KBM-7 (cell line): ENCODE measurements at places on chromosomes 5 and 9.

- DNase-seq, result peak; percentile 75
Observed at GRCh38 chr5:112757468-112758208, 20.0 kb downstream of the APC start.

DNA sequence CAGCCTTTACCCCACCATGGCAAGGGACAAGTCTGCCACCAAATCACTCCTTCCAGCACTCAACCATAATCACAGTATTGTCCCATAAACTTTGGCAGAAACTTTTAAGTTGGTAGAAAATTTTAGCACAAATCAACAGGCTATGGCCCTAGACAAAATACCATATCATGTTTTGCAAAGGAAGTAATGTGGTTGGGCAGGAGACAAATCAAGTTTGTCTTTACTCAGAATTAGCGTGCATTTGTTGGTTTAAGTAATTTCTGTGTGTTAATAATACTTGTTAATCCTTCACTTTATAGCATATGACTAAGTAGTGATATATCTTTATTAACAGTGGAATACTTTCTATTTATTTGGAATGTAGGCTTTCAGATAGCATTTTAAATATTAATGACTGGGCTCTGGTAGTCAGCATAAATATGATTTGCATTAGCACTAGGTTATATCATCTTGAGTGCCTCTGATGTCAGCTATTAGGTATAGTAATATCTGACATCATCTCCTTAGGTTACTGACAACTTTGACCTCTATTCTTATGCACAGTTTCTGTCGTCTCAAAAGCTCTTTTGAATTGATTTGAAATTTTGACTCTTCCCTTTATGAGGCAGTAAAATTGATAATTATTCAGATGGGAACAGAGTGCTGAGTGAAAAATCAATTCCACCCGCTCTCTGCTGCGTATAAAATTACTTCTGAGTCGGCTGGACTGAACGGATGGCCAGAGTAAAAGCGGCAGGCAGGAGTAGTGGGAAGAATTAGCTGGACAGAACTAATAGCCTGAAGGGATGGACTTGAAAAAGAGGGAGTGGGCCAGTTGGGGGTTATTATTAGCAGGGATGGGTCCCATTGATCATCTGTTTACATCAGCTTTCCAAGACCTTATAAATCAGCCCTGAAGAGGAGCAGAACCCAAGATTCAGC lies 40.1 kb upstream of the TLX3 start:
- no peak for DNase-seq

DNA sequence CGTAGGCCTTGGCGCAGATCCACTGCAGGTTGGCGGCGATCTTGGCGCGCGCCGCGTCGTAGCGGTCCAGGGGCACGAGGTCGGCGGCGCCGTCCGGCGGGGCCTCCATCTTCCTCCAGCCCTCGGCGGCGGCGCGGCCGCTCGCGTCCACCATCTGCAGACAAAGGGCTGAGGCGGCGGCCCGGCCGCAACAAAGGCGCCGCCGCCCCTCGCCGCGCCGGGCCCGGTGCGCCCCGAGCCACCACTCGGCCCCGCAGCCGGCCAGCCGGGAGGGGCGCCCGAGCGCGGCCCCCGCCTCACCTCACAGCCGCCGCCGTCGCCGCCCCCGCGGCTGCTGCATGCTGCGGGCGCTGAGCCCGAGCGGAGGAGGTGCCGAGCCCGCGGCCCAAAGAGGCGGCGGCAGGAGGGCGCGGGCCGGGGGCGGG lies 328 bp downstream of the CAMSAP1 start:
- DNase-seq, result no peak

DNA sequence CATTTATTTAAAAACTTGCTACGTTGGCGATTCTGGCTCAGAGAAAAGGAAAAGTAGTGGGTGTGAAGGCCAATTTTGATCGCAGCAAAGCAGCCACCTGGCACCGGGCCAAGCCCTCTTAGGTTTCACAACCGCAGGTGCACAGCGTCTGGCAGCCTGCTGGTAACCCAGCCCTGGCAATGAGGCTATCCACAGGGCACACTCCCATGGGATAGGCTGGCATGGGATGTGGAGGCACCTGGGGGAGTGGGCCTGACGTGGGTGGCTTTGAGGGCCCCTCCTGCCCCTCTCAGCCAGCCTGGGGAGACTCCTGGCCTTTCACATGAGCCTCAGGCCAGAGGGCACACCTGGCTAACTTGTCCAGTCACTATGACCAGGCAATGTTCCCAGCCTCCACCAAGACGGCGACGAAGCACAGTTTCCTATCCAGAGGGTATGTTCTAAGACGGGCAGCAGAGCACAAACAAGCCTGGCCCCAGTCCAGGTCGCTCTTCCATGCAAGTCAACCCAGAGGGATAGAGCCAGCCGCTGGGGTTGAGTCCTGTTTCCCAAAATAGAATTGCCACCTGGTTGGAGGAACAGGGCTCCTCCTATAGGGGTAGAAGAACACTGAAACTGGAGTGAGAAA lies 19.0 kb downstream of the CMBL start:
- DNase-seq, result no peak

DNA sequence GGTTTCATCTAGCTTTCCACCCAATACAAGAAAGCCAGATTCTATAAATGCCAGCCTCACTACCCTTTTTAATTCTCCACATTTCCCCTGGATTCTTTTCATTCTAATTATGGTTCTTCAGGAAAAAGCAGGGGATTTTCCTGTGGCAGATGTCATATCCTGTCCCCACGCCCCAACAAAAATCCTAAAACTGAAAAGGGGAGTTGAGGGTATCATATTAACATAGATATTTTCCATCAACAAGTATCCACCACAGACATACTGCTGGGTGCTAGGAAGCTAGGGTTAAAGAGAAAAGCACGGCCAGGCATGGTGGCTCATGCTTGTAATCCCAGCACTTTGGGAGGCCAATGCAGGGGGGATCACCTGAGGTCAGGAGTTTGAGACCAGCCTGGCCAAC lies 38.0 kb downstream of the CDK5RAP2 start:
- DNase-seq, result no peak

DNA sequence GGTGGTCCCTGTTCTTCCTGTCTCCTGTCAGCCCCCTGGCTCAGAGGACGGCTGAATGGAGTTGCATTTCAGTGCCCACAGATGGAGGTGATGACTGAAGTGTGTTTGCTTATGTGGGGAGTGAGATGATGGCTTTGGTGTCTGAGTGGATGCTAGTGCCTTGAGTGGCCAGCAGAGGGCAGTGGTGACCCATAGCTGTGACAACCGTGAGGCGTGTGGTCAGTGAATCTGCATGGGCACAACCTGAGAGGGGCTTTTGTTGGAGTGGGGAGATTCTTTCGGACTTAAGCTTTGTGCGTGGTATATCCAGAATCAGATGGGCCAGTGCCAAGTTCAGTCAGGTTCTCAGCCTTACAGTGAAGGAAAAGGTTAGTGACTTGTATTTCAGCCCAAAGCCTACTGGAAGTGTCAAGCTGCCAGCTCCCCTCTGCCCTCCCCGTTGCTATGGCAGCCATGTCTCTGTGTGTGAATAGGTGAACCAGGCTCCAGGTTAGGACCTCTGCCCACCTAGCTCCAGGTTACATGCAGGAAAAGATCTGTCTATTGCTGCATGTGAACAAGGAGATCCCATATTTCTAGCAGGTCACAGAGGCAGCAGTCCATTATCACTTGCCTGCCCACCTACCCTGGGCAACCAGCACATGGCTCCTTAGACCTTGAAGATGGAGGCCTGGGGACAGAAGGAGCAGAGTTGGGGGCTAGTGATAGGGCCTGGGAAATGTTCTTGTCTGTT lies 14.7 kb upstream of the CXXC5 start:
- peak; percentile 87 for DNase-seq

DNA sequence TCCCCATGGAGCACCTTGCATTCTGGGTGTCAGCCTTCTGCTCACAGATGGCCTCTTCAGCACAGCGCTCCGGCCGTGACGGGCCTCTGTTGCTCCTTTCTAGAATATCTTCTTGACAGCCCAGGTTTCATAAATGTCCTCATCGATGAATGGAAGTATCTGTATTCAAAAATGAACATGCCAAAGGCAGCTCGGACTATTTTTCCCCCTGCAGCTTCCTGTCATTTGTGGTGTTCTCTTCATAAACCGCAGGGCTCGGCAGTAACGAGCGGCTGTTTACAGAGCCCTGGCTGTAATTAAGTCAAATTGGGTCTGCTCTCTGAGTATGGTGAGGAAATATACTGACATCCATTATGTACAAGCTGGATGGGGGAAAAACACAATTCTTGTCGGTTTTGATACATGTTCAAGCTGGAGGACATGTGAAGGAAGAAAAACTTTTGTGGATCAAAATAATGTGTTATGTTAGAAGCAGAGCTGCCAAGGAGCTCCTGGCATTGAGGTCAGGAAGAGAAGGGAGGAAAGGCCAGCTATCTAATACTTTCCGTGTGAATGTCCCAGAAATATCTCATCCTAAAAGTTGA lies 154.1 kb upstream of the CD180 start:
- DNase-seq, result peak; percentile 79

DNA sequence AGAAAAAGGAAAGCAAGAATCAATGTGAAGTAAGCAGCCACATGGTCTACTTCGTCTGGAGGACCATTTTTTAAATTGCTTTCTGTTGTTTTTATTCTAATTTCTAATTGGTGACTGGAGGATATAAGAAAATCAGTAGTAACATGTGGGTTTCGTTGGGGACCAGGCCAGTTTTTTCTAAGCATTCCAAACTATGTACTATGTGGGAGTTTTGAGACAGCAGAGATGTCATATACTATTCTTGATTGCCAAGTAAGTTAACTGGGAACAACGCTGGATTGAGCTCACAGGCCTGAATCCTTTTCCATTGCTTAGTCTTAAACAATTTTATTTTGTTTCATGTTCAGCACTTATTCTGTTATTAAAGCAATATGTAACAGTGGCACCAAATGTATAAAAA lies 225.7 kb downstream of the TMEM167A start:
- DNase-seq, result no peak

GRCh38 chr9:137032858-137033257 lies 970 bp upstream of the FUT7 start:
- DNase-seq, result peak; percentile 48

DNA sequence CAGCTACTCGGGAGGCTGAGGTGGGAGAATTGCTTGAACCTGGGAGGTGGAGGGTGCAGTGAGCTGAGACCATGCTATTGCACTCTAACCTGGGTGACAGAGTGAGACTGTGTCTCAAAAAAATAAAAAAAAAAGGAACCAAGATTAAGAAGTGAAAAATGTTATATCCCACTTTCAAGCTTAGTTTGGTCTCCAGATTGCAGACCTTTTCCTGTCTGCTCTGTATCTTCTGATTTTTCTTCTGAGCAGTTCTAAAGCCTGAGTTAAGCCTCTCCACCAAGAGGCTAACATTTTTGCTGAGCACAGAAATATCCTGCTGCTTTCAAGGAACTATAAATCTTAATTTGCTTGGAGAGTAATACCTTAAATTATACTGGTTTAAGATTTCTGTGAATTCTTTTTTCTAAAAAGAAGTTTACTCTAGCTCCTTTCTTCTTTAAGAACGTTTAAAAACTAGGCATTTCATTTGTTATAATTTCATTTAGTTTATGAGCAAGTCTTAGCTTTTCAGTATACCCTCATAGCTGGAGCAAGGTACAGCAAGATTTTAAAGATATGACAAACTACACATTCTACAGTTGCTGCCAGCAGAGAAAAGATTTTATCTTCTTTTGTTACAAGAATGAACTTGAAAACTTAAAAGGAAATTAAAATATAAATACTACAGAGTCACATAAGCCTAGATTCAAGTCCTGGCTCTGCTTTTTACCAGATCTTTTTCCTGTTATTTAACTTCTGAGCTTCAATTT lies 55.0 kb downstream of the GARNL3 start:
- no peak for DNase-seq

GRCh38 chr5:152349683-152350526 lies 55.2 kb downstream of the NMUR2 start:
- DNase-seq, result peak; percentile 24

DNA sequence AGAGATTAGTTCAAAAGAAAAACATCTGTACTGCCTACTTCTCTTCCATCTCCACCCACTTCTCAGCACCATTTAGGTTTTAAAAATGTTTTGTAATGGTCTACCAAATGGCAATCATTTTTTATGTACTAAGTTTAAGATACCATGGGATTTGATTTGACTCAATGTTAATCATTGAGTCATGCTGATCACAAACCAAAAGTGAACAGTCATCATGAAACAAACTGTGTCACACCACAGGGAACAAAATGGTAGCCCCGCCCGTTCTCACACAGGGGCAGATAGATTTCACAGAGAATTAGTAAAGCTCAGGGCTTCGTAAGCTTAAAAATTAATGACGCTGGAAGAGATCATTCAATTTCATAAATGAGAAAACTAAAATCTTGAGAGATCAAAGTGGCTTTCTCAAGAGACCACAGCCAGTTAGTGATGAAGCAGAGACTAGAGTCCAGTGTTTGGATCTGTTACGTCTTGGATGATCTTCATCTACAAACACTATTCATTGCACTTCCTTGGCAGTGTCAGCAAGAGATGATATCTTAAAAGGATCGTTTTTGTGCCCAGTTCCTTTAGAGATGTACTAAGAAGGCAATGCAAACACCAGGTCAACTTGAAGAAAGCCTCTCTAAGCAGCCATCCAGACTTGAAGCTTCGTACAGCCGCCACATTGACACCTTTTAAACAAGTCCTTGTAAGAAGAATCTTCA lies 33.9 kb upstream of the TRIO start:
- no peak for DNase-seq

- DNase-seq, result peak; percentile 36
Observed at GRCh38 chr5:33319841-33320240, 120.9 kb upstream of the TARS1 start.

DNA sequence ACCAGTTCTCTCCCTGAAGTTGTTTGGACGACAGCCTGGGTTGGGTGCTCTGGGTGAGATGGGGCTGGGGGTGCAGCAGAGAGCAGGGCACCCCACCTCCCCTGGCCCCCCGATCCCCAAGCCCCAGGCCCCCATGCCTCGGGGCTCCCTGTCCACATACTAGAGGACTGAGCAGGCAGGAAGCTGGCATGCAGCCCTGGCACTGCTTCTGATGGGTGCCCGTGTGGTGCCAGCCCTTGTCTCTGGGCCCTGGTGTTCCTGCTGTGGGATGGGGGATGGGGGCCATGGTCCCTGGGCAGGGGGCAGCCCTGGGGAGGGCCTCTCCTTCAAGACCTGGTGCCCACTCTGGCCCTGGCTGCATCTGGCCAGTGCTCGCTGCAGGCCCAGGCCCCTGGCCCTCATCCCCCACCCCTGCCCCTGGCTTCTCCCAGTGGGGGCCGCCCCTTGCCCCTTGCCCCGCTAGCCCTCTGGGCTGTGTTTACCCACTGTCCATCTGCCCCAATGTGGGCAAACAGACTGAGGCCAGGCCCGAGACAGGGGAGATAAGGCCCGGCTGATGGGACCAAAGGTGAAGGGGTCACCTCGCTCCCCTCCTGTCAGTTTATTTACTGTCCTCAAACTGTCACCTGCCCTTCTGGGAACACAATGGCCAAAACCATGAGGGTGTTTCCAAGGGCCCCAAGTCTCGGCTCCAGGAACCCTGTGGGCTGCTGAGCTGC lies 67.3 kb upstream of the RXRA start:
- DNase-seq, result no peak

- no peak for DNase-seq
Observed at GRCh38 chr5:131068076-131068475, 97.0 kb downstream of the HINT1 start.

DNA sequence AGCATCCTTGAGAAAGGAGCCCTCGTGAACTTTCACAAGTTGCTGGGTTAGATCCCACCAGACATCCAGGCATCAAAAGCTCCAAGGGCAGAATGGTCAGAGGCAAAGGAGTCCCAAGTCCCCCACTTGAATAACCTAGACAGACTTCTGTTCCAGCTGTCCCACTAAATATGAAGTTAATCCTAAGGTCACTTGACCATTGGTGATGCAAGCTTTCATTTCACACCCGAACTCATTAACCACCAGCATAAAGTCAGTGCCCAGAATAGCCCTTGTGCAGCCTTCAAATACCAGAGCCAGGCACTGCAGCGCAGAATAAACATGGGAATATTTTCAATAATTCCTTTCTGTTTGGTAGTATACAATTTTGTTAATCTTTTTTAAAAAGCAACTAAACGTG lies 28.9 kb downstream of the OXCT1 start:
- no peak for DNase-seq
